ENCODE measurements at places on chromosomes 2 and 18.
A peak's percentile ranks its signal among the peaks of the same experiment; 100 is the strongest.

DNA sequence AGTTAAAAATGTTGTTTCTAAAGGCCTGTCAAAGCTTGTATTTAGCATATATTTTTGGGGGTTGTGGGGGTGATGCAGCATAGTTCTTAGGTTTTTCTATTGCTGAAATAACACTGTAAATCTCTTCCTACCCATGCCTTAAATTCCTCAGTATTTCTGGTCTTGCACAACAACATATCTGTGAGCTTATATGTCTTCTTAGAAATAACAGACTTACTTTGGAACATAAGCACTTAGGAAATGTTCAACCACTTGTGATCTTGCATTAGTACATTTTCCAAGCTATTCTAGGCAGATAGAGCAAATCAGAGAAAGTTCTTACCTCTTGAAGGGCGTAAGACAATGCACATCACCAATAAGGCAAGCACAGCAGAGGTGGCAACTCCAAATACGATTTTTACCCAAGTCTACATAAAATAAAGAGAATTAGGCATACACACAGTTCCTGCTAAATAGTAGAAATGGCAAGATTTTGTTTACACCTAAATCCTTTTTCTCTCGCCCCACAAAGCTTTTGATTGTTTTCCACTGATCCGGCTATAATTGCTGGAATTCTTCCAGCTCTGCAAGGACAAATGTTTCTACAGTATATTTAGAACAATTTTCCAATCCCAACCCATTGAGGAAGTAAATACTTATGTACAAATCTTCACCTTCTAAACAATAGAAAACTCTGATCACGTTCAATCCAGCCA, 512 bp downstream of the FAP start:
- DNase-seq = no peak

DNA sequence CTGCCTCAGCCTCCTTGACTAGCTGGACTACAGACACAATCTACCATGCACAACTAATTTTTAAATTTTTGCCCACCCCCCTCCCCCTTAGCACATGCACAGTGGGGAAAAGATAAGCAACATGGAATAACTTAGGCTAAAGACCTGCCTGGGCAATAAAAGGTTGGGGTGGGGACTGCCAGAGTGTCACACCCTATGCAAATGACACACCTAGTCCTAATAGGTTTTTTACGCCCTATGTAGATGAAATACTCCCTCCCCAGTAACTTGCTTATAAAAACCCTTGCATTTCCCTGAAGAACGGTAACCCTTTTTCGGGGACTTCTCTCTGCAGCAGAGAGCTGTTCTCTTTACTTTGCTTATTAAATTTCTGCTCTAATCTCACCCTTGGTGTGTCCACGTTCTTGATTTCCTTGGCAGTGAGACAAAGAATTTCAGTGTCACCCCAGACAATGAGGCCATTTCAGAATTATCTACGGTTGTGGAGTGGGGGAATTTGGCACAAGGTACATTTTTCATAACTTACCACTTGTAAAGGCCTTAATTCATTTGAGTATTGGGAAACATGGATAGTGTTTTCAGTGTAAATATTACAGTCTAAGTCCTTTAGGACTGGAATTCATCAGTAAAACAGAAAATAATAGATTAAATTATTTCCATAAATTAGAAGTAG, 109.2 kb downstream of the NOL4 start:
- no peak for DNase-seq

GRCh38 chr18:10049747-10050146, 135.9 kb downstream of the VAPA start:
- DNase-seq = no peak

DNA sequence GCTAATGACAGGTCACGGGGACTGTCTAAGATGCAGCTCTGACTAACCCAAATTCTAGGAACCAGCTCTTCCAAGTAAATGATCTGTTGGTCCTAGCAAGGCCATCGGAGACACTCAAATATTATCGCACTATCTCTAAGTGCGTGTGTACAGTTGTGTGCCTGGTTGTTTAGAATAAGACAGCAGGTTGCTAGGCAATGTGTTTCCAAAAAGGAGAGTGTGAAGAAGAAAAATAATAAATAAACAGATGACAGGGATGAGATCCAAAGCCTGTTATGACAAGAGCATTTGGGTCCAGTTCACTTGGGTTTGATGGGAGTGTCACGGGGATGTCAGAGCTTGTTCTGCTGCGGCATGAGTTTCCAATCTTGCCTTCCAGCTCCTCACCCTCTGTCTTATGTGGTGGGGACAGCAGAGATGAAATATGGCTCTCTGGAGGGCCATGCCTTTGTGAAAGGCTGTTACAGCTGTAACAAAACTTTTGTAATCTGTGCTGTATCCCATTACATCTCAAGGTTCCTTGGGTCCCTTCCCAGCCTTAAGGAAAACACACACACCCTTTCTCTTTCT, 127.5 kb upstream of the TNP1 start:
- no peak for DNase-seq

- DNase-seq = no peak
These were observed 35.4 kb upstream of the STK17B start for GRCh38 chr2:196206804-196207203.

DNA sequence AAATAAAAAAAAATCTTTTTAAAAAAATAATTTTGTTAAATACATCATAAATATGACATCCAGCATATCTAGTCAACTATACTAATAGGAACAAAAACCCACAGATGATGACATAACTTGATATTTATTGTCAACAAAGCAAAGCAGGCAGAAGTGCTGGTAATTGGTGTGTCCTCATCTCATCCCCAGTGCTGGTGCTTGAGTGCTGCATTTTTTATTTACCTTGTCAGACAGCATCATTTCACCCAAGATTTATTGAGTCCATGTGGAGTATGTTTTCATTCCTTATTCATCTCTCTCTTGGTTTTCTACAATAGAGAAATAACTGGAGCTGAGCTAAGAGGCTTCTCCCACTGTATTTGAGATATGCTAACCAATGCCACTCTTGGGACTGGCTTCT, 191.6 kb upstream of the SLC14A2 start:
- DNase-seq = no peak

- no peak for DNase-seq
These were observed 143.1 kb upstream of the ZNF236 start for GRCh38 chr18:76679259-76679658.

- DNase-seq = no peak
These were observed 106.3 kb downstream of the RNF144A start for GRCh38 chr2:7023542-7023941.

DNA sequence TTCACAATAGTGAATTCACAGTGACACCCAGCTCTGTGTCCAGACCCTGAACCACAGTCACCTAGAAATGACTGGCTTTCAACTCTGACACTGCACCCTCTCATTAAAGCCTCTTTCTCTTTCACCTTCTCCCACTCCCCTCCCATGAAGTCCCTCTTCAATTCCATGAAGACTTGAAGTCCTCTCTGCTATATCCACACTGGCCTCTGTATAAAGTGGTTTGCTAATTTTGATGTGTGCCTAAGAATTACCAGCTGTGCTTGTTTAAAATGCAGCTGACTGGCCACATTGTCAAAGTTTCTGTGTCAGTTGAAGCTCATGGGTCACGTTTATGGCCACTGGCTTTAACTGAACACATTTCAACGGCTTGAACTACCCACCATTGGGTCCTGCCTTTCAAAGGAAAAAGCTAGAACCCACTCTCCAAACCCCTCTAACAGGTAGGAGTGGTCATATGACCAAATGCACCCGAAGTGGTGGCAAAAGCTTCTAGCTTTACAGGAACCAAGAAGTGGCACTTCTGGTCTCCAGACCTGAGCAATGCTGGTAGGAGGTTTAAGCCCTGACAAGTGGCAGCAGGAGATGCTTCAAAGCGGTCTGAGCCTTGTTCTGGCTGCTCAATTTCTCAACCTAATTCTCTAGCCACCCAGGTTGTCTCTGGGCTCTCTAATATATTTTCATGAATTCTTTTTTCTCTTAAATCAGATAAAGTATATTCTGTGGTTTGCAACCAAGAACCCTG, 34.2 kb downstream of the B4GALT6 start:
- DNase-seq = no peak

DNA sequence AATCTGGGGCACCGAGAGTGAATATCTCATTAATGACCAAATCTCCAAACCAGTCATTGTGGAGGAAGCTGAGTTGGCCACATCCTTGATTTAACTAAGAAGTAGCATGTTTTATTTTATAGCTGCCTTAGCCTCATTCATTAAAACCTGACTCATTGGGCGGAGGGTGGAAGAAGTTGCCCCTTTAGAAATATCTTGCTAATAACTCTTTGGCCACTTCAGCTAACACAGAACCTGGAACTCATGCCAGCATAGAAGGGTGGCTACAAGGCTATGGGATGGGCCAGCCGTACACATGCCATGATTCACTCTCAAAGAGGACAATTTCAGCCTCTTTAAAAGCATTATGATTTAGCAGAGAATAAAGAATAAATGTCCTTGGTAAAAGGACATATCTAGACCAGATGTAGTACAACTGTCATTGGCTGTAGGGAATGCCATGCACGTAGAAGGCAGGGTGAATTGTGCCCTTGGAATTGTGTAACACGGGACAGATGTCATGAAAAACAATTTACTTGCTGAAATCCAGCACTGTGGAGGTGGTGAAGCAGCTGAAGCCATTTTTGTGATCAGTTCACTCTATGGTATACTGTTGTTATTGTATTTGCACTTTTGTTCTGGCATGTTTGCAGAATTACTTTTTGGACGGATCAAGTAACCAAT, 330.0 kb downstream of the PLCL1 start:
- no peak for DNase-seq

- DNase-seq = peak; percentile 15
These were observed 2.4 kb downstream of the WDR43 start for GRCh38 chr2:28896906-28897305.

DNA sequence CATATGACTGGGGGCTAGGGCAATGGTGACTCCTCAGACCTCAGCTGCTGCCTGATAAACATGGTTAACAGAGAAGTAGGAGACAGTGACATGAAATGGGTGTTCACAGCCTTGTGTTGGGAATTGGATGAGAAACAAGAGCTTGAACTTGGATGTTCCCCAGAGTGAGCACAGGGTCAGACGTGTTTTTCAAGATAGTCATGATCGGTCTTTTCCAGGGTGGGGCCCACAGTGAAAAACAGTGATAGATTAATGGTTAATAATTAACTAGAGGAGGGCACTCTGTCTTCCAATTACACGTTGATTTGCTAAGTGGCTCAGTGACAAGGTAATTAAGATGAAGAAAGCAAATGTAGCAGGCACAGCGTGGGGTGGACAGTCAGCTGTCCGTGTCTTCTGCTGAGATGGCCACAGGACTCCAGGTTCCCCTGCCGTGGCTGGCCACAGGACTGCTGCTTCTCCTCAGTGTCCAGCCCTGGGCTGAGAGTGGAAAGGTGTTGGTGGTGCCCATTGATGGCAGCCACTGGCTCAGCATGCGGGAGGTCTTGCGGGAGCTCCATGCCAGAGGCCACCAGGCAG, at the start of gene UGT1A3:
UGT1A3 (plus strand) TSS at position 320 of the 579 bp plus-strand sequence; CDS start at position 405, 85 bp downstream.
- DNase-seq = no peak

GRCh38 chr2:159558479-159558878, 57.9 kb downstream of the BAZ2B start:
- DNase-seq = no peak

DNA sequence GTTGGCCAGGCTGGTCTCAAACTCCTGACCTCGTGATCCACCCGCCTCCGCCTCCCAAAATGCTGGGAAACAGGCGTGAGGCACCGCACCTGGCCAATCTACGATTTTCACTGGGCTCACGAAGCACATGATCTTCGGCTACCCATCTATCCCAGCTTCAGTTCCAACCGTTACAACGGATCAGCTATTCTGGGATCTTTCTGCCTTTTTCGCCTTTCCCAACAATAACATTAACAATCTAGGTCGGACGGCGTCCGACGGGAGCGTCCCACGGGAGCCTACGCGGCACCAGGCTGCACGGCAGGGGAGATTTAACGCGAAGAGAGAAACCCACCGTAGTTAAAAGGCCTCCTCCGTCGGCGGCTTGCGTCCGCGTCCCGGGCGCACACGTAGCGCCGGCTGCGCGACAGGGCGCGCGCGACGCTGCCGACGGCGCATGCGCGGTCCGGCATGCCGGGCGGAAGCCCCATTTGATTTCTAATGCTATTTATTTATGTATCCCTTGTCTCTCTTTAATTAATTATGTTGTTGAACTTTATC, at the start of gene MSL3B:
MSL3B (minus strand) TSS at position 394 of the 540 bp plus-strand sequence.
- peak; percentile 86 for DNase-seq

DNA sequence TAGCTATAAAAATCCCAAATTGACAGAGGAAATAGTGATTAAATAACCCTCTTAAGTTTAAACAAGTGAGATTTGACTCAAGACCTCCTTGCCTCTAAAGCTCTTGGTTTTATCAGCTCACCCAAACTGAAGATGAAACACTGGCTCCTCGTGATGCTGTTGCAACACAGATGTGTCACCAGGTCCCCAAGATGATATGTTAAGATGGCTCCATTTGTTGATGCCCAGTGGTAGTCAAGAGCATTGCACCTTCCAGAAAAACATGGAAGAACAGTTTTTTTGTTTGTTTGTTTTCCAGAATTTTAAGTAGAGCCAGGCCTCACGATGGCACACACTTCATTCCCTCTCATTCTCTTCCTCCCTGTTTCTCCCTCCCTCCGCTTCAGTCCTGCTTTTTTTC, 399.8 kb downstream of the TXNL1 start:
- no peak for DNase-seq

- DNase-seq = peak; percentile 91
These were observed 78.9 kb downstream of the ZBTB7C start for GRCh38 chr18:48330016-48330991.

GRCh38 chr2:212282671-212283261, 255.8 kb downstream of the ERBB4 start:
- DNase-seq = no peak

GRCh38 chr2:167336213-167336612, 447.9 kb downstream of the XIRP2 start:
- no peak for DNase-seq

DNA sequence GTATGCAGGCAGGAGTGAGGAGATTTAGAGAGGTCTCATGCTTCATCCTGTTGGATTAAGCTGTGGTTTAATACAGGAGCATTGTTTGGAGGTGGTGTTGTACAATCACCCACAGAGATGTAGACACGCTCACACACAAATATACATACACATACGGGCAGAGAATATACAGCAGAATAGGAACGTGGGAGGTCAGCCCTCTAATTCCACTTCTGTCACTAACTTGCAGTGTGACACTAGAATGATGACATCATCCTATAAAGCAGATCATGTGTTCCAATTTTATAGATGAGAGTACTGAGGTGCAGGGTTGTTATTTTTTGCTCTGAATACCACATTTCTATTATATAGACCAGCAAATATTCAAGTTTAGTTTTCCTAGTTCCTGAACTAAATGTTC, 54.4 kb downstream of the TRIB2 start:
- DNase-seq = no peak

- peak; percentile 30 for DNase-seq
These were observed 239.6 kb downstream of the MREG start for GRCh38 chr2:215773728-215774127.

GRCh38 chr2:145818890-145819504, 1299.1 kb upstream of the ZEB2 start:
- DNase-seq = no peak

DNA sequence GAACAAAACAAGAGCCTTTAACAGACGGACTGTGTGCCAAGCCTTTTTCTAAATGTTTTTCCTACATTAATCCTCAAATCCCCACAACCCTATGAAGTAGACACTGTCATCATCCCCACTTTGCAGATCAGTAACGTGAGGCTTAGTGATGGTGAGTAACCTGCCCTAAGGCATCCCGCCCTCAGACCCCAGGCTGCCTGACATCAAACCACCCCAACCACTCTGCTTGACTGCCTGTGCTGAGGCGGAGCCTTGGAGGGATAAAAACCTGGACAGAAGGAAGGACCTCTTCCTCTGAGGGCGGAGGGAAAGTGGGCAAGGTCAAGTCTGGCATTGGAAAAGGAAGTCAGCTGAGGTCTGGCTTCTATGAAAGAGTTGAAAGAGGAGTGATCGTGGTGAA, 104.6 kb downstream of the SP3 start:
- DNase-seq = no peak

Data from urothelium cell line (cell line).